ENCODE measurements at places on chromosomes 11 and 22.

DNA sequence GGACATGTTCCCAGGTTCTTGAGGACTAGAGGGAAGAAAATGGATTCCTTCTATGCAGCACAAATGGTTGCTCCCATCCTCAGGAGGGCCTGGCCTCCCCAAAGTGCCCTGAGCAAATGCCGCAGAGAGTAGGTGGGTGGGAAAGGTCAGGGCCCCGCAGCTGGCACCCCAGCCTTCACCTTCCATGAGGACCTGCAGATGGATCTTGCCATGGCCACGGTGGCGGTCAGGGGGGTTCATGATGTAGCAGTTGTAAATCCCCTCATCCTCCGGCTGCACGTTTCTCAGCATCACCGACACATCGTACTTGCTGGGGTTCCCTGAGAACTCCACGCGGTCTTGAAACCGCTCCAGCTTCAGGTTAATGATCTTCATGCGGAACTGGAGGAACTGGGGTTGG, 8.5 kb downstream of the SCN2B start:
- no peak for DNase-seq

- no peak for DNase-seq
Observed at GRCh38 chr22:44429941-44430587, 68.0 kb downstream of the RTL6 start.

DNA sequence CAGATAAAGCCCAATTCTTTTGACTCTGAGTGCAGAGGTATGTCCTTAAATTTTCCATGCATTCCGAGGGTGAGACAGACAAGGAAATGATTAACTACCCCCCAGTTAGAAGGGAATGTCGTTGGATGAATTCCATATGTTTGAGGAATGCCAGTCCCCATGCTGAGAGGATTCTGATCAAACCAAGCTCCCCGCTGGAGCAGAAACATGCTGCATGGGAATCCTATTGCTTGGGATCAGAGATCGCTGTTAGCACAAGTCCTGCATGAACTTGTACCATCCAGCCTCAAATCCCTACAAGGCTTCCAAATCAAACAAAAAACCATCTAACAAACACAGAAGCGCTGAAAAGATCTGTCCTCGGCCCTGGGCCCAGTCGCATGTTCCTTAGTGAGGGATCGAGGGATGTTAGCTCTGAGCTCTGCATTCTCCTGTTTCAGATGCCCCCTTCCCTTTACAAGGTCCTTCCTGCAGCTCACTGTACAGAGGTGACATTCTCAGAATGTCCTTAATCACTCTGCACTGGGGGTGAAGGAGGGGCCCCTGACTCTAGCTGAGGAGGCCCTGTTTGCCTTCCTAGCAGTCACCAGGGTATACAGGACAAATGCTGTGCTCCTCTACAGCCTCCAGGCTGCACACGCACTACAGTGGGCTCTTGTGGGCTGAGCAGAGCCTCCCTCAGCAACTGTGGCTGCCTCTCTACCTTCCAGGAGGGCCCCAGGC, 353.4 kb downstream of the TENM4 start:
- no peak for DNase-seq

GRCh38 chr22:32536352-32536751, 61.7 kb downstream of the FBXO7 start:
- DNase-seq = no peak

DNA sequence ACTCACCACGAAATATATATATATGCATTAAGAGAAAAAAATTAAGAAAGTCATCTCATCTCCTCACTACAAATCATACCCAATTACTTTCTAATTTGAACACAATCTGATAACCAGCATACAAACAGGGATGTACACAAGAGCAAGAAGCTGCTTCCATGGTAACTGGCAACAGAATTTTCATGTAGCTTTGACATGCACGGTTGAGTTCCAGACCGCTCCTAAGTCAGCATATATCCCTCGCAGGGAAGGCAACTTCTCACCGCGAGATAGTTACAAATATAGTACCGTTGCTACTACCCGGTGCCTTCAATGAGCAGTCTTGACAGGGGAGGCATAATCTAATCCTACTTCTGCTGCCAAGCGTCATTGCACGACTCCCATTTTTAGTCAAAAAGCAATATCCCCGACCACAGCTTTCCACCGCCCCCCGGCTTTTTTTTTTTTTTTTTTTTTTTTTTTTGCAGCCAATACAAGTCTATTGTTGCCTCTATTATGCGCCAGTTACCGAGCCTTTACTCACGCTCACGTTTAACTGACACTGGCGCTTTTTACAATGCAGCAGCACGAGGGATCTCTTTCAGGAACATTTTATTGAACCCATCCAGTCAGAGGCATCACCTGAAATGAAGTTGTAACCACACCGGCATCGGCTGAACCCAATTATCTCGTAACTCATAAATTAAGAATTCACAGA, 2.2 kb downstream of the CADM1 start:
- no peak for DNase-seq

DNA sequence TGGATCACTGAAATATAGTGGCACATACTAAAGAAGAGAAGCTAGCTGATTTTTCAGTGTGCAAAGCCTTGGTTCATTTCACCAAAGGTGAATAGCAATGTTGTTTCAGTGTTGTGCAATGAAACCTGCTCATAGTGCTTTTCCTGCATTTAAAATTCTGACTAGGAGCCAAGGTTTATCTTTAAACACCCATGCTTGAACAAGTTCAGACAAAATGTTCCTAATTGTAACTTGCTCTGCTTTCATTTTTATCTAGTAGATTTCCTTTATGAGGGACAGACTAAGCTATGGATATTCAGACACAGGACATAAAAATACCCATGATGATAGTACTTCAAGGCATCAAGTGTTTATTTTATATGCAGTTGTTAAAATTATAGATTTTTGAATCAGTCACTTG, 47.7 kb downstream of the BBOX1 start:
- no peak for DNase-seq

DNA sequence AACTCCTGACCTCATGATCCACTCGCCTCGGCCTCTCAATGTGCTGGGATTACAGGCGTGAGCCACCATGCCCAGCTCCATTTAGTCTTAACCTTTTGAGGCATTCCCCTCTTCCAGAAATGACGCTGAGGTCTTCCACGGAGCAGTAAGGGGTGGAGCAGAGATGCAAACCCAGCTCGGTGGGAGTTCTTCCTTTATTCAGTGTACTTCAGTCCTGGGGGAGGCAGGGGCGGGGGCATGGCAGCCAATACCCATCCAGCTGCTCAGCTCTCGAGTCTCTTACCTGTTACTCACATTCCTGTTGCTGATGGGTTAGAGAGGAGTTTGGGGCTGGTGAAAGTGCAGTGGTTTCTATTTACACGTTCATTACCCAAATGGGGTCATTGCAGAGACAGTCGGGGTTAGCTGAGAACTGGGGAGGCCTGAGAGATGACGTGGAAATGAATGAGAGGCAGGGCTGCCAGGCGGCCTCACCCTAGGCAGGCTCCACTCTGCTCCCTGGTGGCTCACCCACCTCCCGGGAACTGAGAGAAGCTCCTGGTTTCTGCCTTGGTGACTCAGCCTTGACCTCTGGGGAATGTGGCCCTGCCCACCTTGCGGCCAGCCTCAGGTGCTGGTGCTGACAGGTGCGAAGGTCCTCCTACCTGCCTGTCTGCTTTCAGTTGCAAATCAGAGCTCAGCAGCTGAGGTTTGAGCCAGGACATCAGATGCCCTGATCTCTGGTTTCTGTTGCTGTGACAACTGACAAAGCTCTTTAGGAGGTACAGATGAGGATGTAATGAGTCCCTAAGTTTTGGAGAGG, 13.4 kb upstream of the ST14 start:
- DNase-seq = no peak

GRCh38 chr11:64862987-64863390, 15.4 kb downstream of the EHD1 start:
- no peak for DNase-seq

DNA sequence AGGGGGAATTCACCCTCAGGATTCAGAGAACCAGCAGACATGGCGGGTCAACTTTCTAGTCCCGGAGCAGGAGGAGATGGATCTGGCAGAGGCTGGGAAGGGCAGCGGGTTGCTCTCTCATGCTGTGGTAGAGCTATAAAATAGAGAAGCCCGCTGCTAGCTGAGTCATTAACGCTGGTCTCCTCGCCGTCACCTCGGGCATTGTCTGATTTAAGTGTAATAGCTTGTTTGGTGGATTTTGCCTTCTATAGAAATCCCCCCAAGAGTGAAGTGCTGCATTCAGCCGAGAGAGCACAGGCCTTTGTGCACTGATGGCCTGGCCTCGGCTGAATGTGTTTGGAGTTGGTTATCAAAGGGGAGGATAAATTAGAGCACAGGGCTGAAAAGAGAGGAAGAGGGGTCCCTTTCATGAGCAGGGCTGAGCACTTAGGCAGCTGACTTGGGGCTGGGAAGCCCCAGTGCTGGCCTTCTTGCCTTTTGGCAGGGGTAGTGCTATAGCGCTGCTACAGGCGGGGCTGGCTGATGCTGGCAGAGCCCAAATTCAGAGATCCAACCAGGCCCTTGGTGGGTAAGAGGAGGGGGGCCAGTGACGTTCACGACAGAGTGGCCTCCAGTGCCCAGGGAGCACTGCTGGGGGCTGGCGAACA, 161.1 kb upstream of the CADM1 start:
- DNase-seq = no peak

DNA sequence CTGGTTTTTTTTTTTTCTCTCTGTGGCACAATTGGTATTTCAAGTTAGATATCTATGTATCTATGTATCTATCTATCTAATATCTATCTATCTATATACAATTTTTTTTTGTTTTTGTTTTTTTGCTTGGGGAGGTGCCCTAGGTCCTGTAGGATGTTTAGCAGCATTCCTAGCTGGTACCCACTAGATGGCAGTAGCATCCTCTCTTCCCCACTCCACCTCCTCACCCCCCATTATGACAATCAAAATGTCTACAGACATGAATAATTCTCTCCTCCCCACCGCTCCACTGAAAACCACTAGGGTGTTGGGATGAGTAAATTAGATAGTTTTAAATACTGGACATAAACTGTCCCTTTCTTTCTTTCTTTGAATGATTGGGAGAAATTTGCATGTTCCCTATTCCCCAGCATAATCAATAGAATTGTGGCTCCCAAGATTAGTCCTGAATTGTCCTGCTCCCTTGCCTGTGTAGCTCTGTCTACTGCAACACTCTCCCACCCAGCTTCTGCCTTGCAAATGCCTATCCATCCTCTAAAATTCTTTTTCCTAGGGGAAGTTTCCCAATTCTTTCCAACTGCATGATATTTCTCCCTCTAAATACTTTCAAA, 1152.4 kb downstream of the LRRC4C start:
- no peak for DNase-seq

- no peak for DNase-seq
Observed at GRCh38 chr11:21806947-21807346, 385.9 kb upstream of the ANO5 start.
